H7 (cell line): ENCODE measurements at places on chromosomes 6 and 20. TPM values are rescaled to one million over a fixed set of nuclear protein-coding genes. Genes with fewer than 3 reads are reported as not detected.

DNA sequence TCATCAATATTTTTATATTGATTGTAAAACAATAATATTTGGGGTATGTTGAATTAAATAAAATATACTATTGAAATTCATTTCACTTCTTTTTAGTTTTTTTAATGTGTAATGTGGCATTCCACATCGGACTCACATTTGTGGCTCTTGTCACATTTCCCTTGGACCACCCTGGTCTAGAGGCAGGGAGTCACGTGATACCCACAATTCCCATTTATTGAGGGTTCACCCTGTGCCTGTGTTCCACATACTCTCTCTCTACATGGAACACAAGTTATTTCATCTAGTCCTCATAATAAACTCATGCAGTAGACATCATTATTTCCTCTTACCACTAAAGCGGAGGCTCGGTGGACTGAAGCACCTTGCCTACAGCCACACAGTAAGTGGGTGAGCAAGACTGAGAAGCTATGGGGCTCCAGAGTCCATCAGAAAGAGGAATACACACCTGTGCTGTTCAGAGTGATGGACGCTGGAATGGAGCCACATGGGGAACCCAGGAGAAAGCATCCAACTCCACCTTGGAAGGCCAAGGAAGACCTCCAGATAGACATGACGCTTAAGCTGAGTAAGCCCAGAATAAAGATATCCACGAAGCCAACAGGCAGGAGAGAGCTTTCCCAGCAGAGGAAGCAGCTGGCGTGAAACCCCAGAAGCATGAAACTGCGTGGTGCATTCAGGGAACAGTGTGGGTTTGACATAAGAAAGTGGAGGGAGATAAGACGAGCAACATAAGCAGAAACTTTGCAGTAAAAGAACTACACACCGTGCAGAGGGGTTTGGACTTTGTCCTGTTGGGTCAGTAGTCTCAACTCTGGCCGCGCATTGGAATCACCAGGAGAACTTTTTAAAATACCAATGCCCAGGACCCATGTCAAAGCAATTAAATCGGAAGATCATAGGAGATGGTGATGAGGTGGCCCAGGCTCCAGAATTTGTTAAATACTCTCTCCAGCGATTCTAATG, 49.5 kb downstream of the UNC5CL start:
- DNase-seq = no peak

- DNase-seq = peak; percentile 98
Observed at GRCh38 chr20:10673842-10674683, at the start of gene JAG1. JAG1 (minus strand) TSS chr20:10673999; CDS start chr20:10673530, 469 bp downstream.

DNA sequence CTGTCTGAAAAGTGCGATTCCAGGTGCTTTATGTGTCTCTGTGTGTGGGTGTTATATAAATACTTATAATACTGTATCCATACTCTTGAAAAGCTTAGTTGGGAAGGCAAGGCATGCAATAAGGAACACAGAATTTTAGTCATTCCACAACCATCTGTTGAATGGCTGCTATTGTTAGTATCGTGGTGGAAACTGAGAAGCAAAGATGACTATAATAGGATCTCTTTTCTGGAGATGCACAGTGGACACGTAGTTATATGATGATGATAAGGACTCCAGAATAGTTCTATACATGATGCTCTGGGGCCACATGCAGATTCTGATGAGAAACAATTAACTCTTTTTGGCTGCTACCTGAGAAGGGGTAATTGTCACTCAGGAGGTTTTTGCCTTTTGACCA, 25.2 kb downstream of the ESR1 start:
- no peak for DNase-seq

DNA sequence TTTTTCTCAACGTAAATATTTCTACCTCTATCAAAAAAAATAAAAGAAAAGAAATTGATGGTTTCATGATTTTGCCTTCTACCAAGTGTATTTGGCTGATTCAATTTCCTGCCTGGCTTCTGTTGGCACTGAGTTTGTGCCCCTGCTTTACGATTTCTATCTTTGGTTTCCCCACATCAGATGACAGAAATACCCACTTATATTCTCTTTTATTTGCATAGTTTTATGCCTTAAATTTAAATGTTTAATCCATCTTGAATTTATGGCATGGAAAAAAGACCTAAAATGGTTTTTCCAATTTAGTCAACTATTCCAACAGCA, 34.3 kb downstream of the RNF24 start:
- no peak for DNase-seq

- no peak for DNase-seq
Observed at GRCh38 chr6:90109141-90109540, 187.5 kb downstream of the BACH2 start.

GRCh38 chr6:136235233-136235564, 14.9 kb downstream of the MTFR2 start:
- no peak for DNase-seq

Gene SIRPA
- total RNA-seq = 6.7 and 8.1 TPM in 2 replicates

Gene SNX3
- total RNA-seq = 81.7 and 88.9 TPM in 2 replicates

DNA sequence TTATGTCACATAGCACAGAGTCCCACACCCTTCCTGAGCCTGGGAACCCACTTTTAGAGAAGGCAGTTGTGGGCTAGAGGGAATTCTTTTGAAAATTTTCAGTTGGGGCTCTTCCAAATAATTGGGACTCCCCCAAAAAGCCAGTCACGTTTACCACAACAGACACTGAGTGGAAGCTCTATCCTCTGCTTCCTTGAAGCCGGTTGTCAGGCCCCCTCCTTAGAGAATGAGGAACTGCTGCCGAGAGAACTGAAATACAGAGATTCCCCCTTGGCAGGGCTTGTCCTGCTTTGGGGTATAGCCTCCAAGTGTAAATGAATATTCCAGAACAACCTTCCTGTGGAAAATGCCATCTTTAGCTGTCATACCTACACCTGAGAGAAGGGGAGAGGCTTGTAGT, 2.7 kb upstream of the JAG1 start:
- no peak for DNase-seq

GRCh38 chr6:167701010-167701409, 125.7 kb upstream of the AFDN start:
- DNase-seq = no peak

Gene GABRR2
- not detected in 2 replicates for total RNA-seq

DNA sequence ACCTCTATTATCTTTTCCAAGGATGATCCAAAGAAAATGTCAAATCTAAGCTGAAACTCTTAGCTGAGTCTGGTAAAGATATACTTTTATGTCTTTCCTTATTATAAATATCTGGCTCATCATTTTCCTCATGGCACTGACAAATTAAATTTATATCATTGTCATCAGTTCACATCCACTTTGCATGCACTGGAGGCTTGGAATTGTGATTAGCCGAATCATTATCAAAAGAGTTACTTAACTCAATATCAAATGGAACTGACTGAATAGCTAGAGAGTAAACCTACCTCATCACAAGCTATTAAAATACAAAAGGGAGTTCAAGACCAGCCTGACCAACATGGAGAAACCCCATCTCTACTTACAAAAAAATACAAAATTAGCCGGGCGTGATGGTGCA, 713.9 kb upstream of the MARCKS start:
- no peak for DNase-seq

GRCh38 chr6:164663634-164664033, 645.8 kb downstream of the C6orf118 start:
- no peak for DNase-seq

Gene PNLDC1
- total RNA-seq = not detected in 2 replicates

DNA sequence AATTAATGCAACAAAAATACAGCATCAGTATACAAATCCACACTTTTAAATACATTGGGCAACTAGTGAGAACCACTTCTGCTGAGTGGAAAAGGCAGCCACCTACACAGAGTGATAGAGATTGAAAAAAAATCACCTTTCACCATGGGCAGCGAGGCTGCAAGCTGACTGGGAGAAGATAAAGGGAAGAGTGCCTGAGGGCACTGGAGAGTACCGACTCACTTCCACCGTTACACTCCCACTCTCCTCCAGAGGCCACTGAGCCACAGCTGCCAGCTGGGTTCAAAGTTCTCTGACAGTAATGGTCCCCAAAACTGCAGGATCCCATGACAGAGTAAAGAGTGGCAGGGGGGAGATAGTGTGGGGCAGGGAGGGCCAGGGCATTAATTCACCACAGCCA, 24.1 kb downstream of the PXT1 start:
- DNase-seq = no peak

DNA sequence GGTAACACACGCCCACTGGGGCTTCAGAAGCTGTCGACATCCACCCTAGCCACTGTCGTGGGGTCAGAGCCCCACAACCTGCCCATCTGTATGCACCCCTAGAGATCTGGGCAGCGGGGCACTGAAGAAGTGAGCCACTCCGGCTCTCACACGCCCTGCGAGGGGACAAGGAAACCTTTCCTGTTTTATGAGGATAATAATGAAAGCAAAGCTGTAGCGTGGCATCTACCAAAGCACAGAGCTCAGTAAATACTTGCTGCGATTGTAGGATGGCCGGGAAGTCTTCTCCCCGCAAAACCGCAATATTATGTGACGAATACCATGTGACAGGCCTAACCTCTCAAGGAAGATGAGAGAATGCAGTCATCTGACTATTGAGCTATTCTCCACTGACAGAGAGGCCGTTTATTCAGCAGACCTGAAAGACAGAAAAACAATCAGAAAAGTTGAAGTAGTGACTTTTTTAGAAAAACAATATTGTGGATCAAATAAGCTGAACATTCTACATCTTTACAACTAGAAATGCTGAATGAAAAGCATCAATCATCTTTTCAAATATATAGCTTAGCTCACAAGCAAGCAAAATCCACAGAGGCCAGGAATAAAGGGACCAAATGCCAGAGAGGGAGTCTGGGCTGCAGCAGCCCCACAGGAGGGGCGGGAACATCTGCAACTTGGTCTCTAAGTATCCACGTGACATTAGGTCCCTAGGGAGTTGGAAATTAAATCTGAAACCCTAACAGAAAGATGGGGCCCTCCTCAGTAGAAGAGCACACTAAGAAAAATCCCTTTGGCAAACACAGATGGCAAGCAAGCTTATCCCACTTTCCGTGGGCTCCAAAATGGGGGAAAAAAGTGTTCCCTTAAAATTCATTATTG, 207.8 kb downstream of the TTLL2 start:
- peak; percentile 78 for DNase-seq

DNA sequence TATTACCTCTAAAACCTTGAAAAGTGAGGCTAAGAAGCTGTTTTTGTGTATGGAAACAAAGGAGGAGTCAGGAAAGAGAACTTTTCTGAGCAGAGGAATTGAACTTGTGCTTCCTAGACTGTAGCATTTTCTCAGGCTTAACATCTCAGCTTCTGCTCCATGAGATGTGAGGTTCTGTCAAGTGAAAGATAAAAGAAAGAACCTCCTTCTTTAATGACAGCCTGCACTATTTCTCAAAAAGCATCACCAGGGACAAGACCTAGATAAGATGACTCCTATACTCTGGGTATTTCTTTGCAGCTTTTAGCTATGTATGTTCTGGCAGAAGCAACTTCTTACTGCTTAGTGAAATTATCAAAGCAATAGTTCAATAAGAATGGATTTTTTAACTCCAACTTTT, 87.6 kb upstream of the KCNQ5 start:
- no peak for DNase-seq

DNA sequence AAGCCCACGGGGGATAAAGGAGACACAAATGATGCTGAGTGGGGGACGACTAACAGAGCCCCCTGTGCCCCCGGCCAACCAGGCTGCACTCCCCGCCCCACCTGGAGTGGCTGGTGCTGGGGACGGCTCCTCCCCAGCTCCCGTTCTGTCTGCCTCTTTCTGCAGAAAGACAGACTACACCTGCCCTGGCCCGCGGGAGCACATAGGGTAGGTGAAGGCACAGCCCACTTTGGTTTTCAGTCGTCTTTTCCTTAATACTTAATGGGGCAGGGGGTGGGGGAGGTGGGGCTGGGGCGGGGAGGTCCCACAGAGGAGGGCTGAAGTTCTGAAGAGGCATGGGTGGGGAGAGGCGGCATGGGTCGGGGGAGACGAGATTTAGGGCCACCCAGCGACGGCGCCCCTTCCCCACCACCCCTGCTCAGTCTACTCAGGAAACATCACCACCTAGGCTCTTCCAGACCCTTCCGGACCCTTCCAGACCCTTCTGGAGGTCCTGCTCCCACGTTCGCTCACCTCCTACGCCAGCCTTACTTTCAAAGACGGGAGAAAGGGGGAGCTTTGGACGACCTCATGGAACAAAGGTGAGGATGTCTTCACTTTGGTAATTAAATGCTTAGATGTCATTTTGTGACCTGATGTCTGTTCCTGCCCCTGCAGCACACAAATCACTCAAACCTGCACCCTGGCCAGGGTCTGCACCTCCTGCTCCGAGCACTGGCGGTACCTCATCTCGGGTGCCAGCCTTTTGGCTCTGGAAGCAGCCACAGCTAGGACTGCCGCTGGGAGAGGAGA, 21.2 kb upstream of the FRMD1 start:
- peak; percentile 62 for DNase-seq

DNA sequence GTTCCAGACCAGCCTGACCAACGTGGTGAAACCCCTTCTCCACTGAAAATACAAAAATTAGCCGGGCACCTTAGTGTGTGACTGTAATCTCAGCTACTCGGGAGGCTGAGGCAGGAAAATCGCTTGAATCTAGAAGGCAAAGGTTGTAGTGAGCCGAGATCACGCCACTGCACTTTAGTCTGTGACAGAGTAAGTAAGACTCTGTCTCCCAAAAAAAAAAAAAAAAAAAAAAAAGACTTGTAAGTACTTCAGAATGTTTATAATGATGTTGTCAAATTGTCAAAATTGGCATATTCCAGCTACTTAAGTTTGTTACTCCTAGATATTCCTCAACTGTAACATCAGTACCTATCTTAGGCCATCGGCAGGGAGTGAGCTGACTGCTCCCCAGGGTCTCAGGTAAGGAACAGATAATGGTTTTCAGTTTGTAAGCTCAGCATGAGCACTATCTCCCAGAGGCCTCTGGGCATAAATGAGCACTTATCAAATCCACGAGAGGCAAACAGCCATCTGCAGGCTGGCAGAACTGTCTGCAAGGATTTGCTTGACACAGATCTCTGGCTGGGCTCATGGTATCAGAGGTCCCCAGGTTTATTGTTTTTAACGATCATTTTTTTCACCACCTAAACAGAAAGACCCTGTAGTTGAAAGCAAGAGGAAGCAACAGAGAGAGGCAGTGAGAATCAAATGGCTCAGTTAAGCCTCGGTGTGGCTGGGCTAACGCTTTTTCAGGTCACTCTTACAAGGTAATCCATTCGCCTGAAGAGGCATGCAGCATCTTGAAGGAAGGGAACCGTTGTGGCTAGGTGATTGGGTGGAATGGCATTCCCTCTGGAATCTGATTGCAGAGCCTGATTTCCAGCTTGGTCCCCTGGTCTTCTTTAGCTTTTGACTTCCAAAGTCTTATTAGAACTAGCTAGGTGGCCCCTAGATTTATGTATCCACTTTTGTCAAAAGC, 115.9 kb downstream of the LY86 start:
- no peak for DNase-seq

- no peak for DNase-seq
Observed at GRCh38 chr20:50221501-50222308, 31.1 kb downstream of the CEBPB start.

GRCh38 chr20:49507741-49508434, 25.4 kb upstream of the KCNB1 start:
- DNase-seq = no peak

GRCh38 chr20:12068121-12068520, 150.4 kb downstream of the BTBD3 start:
- peak; percentile 47 for DNase-seq
